ENCODE measurements at places on chromosomes 2 and 18.

DNA sequence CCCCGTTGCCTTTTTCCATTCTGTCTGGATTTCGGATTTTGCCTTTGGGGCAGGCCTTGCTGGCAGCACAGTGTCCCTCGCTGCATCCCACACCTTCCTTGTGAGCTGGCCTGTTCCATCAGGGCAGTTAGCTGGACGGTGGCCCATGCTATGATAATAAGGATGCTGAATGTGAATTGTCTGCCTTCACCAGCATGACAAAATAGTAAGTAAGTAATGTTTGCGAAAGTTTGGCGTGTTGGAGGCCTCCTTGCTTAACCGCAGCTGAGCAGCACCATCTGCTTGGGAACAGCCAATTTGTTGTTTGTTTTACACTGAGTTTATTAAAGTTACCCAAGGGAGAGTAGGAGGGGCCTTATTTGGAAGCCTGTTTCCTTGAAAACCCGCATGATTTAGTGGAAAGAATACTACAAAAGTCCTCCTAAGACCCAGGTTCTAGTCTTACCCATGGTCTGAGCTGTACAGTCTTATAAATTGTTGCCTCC is 469.7 kb upstream of the FANCL start:
- DNase-seq: peak; percentile 45

DNA sequence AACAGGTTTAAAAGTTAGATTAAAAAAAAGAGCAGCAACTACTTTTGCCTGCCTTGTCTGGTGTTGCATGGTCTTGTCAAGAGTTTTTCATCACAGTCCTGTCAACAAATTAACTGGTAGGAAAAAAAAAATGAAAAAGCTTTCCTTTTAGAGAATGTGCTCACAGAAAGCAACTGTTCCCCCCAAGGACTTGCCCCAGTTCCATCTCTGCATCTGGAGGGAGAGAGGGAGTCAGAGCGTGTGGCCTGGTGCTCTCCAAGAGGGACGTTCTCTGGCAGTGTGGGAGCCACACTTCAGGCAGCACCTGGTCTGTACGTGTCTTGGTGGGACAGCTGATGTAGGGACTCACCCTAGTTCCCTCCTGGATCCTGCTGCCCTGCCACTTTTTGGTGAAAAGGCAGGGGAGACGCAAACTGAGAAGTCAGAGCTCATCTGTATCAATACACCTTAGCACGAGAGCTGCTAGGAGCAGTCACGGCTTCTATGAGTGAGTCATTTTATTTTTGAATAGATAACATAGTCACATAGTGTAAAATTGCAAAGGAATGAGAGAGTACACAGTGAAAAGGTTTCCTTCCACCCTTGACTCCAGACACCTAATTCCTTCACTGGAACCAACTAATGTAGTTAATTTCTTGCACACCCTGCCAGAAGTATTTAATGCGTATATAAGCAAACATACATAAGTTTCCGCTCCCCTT is 172.5 kb upstream of the MGAT5 start:
- DNase-seq: no peak

GRCh38 chr18:11516751-11517503 is 92.5 kb upstream of the SLC35G4 start:
- DNase-seq: no peak

DNA sequence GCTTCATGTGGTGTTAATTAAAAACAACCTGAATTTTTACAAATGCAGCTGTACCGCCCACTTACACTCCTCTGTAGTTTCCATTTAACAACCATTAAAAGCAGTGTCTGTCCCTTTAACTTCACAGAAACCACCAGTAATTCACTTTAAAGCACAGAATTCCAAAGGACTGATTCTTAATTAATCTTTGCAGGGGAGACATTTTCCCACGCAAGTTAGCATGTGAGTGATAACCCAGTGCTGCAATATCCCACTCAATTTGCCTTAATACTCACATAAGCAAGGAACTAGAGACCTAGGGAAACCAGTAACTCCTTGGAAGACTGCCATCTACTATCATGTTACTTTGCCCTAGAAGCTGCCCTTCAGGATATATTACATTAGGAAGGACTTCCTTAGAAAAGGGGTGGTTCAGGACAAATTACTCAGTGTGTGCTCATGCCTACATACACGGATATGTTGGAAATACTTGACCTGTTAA is 102.3 kb downstream of the OSR1 start:
- DNase-seq: no peak

- no peak for DNase-seq
Observed at GRCh38 chr2:7907041-7907440, 774.8 kb upstream of the ID2 start.

- DNase-seq: no peak
Observed at GRCh38 chr2:26178746-26179436, 6.0 kb downstream of the GAREM2 start.

- DNase-seq: no peak
Observed at GRCh38 chr2:99395589-99396130, 58.5 kb downstream of the EIF5B start.

GRCh38 chr2:229344151-229344551 is 73.1 kb upstream of the PID1 start:
- no peak for DNase-seq

- no peak for DNase-seq
Observed at GRCh38 chr2:68386365-68386764, 21.3 kb downstream of the PLEK start.

DNA sequence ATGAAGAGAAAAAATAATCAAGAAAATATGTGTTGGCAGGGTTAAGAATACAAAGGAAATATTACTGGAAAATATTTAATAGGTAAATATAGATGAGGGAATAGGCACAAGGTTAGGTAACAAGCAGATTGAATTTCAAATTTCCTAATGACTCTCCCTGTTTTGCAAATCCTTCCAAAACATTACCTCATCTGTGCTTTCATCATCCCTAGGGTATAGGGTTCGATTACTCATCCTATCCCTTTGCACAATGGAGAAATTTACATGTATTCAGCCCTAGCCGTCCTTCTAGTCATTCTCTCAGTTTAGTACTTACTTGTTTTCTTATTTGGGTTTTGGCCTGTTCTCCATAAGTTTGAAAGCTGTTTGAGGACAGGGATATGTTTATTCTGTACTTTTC is 864.6 kb upstream of the FSHR start:
- no peak for DNase-seq

GRCh38 chr2:234324116-234324515 is 172.8 kb downstream of the ARL4C start:
- DNase-seq: no peak

GRCh38 chr2:173834141-173834540 is 131.0 kb downstream of the SP3 start:
- no peak for DNase-seq

- DNase-seq: no peak
Observed at GRCh38 chr2:182667315-182667695, 48.8 kb upstream of the DNAJC10 start.

DNA sequence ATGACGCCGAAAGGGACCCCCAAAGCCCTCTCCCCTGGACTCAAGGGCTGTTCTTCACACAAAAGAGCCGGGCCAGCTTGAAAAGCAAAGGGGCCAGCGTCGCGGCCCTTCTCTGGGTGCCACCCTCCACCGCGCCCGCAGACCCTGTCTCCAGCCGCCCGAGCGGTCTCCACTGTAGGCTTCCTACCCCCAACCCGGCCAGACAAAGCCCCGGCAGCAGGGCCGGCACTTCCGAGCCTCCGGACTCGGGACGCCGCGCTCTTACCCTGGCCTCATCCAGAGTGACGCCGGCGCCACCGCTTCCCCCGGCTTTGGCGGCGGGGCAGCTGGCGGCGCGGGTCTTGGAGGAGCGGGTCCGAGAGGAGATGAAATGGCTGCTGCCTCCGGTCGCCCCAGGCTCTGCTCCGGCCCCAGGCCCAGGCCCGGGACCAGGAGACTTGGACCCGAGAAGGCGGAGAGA is 603 bp downstream of the ATAD2B start:
- DNase-seq: peak; percentile 73

- no peak for DNase-seq
Observed at GRCh38 chr2:169329688-169330554, 32.4 kb downstream of the LRP2 start.

DNA sequence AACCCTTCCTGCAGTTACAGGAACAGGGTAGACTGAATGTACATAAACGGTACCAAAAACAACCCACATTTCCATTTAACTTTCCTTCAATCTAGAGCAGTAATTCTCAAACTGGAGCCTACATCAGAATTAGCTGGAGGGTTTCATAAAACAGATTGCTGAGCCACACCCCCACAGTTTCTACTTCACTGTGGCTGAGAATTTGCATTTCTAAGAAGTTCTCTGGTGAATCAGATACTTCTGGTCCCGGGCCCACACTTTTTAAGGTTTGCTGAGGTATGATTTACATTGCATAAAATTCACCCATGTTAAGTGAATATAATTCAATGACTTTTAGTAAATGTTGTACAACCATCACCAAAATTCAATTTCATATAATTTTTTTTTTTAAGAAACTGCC is 113.7 kb downstream of the SRBD1 start:
- no peak for DNase-seq

GRCh38 chr2:197879812-197880408 is 75.5 kb downstream of the PLCL1 start:
- no peak for DNase-seq

- DNase-seq: no peak
Observed at GRCh38 chr2:72685638-72686213, 140.1 kb downstream of the EXOC6B start.

- DNase-seq: no peak
Observed at GRCh38 chr18:79195716-79196683, 126.8 kb downstream of the ATP9B start.

GRCh38 chr2:89825034-89825433 is 1133.6 kb downstream of the RPIA start:
- DNase-seq: no peak

DNA sequence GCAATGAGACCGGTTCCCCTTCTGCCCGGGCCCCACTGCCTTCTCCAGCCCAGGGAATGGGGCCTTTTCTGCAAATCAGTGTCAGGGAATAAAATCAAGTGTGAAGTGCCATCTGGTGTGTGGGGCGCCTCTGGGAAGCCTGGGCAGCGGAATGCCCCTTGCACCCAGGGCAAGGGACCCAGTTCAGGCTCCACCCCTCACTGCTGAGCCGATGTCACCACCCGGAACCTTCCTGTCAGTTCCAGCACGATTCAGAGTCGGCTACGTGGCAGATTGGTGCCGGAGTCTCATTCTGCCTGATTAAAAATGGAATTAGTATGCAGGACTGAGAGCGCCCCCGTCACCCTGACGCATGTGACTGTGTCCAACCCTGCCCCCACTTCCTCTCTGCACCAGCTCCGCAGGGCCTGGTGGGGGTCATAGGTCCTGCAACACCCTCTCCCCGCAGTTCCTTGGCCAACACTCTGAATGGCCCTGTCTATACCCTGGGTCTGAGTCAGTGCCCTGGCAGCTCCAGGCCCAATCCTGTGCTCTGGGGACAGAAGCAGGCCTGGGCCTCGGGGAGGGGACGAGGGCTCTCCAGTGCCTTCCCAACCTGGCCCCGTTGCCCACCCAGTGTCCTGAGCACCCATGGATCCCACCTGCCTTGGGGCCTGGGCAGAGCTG is 8.2 kb upstream of the ALPI start:
- no peak for DNase-seq

DNA sequence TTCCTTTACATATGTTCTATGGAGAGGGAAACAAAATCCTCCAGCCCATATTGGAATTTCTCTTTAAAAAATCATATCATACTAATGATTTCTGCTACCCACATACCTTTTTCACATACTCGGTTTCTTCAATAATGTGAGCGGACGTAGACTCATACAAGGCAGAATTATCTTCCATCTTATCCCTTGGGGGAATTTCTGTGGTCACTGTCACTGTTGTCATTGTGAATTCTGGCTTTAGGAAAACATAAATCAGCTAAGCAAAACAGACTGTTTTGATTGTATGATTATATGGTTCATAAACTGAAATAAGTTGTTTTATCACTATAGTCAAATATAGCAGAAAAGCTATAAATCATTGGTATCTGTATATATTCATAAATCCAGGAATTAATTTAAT is 16.7 kb downstream of the CCDC68 start:
- DNase-seq: no peak

- peak; percentile 53 for DNase-seq
Observed at GRCh38 chr2:98822301-98823164, 91.6 kb upstream of the MGAT4A start.

DNA sequence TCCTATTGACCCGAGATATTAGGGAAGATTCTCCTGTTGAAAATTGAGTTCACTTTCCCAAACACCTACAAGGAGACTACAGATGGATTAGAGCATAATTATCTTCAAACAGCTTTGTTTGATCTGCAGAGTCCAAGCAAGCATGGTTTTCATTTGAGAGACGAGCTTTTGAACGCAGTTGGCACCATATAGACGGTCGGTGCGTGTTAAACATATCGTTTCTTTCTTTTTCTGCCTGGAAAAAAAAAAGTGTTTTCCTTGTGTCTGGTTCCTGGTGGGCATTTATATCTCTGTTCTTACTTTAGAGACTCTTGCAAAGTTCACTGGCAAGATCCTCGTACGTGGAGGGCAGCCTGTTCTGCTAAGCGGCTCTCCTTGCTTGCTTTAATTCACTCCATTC is 248.9 kb downstream of the TMEM182 start:
- DNase-seq: no peak

GRCh38 chr2:60414495-60415138 is 138.8 kb downstream of the BCL11A start:
- no peak for DNase-seq

DNA sequence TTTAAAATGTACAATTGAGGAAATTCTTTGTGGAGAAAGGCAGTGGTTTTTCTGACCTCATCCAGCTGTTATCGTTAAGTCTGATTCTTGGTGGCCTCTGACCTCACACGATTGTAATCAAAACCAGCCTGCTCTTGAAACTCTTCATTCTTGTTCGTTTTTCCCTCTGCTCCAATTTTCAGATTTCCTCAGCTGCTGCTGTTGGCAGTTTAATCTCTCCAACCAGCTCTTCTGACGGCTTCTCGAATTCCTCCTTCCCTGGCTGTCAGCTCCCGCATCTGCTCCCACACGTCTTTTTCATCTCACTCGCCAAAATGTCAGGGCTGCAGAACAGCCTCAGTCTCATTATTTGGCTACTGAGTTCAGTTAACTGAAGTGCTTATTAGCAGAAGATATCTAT is 136.1 kb downstream of the DCDC2C start:
- DNase-seq: no peak
